ENCODE measurements at places on chromosomes 11 and 22. TPM values are rescaled to one million over a fixed set of nuclear protein-coding genes. Genes with fewer than 3 reads are reported as not detected.

The LGALS12 gene
- total RNA-seq: not detected

The MMP27 gene
- total RNA-seq: not detected

The MADD gene
- total RNA-seq: 99.4 TPM

The OSBP2 gene
- total RNA-seq: 5.0 TPM

The SPI1 gene
- not detected for total RNA-seq

The DMC1 gene
- 12.6 TPM for total RNA-seq

The OR8G1 gene
- total RNA-seq: not detected

The VSIG10L2 gene
- total RNA-seq: not detected

The LRRC55 gene
- not detected for total RNA-seq

The CPSF7 gene
- 90.2 TPM for total RNA-seq

The CNGA4 gene
- 0.20 TPM for total RNA-seq

The KCNA4 gene
- not detected for total RNA-seq

The GVQW3 gene
- total RNA-seq: 3.7 TPM

The CDKN1C gene
- 0.60 TPM for total RNA-seq

The WNT11 gene
- 0.20 TPM for total RNA-seq

The SLC25A18 gene
- not detected for total RNA-seq

The SERPING1 gene
- 0.93 TPM for total RNA-seq

The SYCE3 gene
- 0.58 TPM for total RNA-seq

The MACROD1 gene
- total RNA-seq: 8.8 TPM

The POTEH gene
- not detected for total RNA-seq

The HIC2 gene
- total RNA-seq: 4.0 TPM

The UQCC3 gene
- total RNA-seq: 7.9 TPM

The SULT4A1 gene
- not detected for total RNA-seq

The TESMIN gene
- 13.8 TPM for total RNA-seq

The PLA2G3 gene
- not detected for total RNA-seq

The CRYBB1 gene
- 1.2 TPM for total RNA-seq

The TSGA10IP gene
- not detected for total RNA-seq

The TRIM6 gene
- 0.60 TPM for total RNA-seq

The CCDC81 gene
- total RNA-seq: 0.45 TPM

The CAT gene
- 34.3 TPM for total RNA-seq

The PIH1D2 gene
- total RNA-seq: not detected

The PHF21B gene
- total RNA-seq: not detected

The SHANK2 gene
- not detected for total RNA-seq

The PKDREJ gene
- total RNA-seq: not detected

The AKIP1 gene
- total RNA-seq: 36.0 TPM

The RGL4 gene
- total RNA-seq: 28.8 TPM

The GRK3 gene
- 24.1 TPM for total RNA-seq

The BDNF gene
- total RNA-seq: not detected

The SESN3 gene
- 24.6 TPM for total RNA-seq

The PKP3 gene
- not detected for total RNA-seq

The NNMT gene
- not detected for total RNA-seq

The TRIM49 gene
- not detected for total RNA-seq

The DRD4 gene
- total RNA-seq: 0.18 TPM

The MYOD1 gene
- not detected for total RNA-seq

The OR52E8 gene
- not detected for total RNA-seq

The GRAP2 gene
- total RNA-seq: 111 TPM
